ENCODE measurements at places on chromosomes 2 and 18.

GRCh38 chr18:59268127-59268720 lies 5.0 kb downstream of the RAX start:
- DNase-seq, result no peak

DNA sequence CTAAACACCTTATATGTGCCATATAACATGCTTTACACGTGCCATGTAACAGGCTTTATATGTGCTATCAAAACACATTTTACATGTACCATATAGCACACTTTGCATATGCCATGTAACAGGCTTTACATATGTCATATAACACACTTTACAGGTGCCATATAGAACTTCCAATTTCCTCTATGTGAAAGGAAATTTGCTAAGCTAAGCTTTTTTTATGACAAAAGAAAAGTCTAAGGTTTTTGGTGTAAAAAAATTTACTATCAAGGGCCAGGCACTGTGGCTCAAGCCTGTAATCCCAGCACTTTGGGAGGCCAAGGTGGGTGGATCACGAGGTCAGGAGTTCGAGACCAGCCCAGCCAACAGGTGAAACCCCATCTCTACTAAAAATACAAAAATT lies 136.5 kb downstream of the AKAIN1 start:
- no peak for DNase-seq

- no peak for DNase-seq
Measured at GRCh38 chr18:79911344-79912270, 39.8 kb downstream of the SLC66A2 start.

GRCh38 chr2:30252723-30253701 lies 21.7 kb downstream of the LBH start:
- DNase-seq, result no peak

DNA sequence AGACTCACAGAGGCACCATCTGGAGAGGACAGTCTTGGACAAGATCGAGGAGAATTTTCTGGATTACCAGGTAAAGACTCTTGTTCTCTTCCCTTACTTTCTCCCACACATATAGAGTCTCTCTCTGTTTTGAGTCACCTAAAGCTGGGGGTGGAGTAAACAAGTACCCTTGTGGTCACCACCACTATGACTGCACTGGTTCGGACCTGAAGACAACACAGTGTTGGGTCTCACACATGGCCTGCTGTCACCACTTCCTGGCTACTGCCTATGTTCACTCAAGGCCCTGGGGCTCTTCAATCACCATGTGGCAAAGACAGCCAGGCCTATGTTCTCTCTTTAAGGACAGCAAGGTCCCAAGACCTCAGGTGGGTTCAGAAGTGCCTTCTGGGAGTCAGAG lies 253.3 kb upstream of the VRK2 start:
- DNase-seq, result no peak

DNA sequence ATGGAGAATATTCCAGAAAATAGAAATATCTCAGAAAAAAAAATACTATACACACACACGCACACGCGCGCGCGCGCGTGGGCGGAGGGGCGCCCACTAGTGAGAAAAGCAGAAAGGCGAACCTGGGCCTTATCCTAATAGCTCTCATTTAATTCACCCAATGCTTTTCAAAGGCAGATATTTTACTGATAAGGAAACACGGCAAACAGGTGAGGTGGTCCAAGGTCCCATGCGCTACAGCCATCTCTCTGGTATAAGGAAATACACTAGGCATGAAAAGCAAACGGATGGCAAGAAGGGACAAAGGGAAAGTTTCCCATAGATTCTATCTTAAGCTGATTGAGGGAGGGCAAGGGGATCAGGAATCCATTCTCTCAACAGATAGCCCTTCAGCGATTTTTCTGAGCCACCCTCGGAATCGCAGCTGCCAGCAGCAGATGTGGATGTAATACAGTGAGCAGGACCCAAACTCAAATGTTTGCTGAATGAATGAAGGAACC lies 136.7 kb downstream of the TMEM247 start:
- DNase-seq, result no peak

GRCh38 chr2:205678541-205679142 lies 3.7 kb upstream of the NRP2 start:
- DNase-seq, result no peak

- DNase-seq, result no peak
Measured at GRCh38 chr18:10792181-10792580, 266.4 kb downstream of the NAPG start.

DNA sequence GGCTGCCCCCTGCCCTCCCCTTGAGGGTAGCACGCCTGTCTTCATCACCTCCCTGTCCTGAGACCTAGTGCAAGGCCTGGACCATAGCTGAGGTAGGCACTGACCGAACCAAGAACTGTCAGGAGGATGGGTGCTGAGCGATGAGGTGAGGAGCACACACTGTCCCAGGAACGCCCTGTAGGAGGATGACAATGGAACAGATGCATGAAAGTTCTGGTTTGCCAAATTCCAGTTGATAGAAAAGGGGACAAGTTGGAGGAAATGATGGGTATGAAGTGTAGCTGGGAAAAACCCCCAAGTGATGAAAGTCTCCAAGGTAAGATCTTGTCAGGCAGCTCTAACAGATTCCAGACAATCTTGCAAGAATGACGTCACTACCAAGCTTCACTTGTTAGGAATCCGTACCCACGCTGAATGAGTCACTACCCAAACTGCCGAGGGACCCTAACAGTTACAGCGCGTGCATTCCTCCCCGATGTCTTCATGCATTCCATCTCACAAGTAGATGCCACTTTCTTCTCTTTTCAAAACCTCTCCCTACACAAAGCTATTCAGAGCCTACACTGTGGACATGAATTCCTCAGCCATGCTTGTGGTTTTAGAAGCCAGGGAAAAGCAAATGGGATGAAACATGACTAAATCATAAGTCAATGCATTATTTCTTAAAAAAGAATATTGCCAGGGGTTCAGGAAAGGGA lies 27.6 kb downstream of the MRPL33 start:
- no peak for DNase-seq

GRCh38 chr2:109193807-109194619 lies 65.0 kb downstream of the SH3RF3 start:
- DNase-seq, result no peak

DNA sequence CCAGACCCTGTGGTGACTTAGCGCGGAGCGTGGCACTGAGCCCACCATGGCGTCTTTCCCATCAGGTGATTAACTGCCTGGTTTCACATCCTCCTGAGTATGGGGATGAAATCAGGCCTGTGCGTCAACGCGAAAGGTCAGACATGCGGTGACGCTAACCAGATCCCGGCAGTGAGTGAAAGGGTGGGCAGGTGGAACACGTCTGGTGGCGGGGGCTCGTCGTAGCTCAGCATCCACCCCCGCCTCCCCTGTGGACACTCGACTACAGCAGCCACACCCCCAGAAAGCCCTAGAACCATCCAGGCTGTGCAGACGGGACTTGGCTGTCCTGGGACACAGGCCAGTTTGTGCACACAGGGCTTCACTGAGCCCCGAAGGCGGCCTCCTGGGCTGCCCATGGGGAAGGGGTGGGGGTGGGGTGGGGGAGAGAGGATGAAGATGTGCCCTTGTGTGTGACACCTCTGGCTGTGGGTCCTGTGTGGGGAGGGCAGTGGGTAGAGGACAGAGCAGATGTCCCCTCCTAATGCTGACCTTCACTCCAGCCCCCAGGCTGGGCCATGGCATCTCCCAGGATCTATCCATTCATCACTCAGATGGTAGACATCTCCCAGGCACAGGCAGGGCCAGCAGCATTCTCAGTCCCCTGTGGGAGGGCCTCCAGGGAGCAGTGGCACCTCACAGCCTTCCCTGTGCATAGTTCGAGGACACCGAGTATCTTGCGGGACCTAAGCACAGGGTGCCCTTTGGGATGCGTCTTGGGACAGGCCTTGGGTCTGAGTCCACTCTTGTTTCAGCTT lies 27.5 kb downstream of the RAMP1 start:
- no peak for DNase-seq

GRCh38 chr18:75207310-75208154 lies 1.4 kb downstream of the PTGR3 start:
- DNase-seq, result no peak

DNA sequence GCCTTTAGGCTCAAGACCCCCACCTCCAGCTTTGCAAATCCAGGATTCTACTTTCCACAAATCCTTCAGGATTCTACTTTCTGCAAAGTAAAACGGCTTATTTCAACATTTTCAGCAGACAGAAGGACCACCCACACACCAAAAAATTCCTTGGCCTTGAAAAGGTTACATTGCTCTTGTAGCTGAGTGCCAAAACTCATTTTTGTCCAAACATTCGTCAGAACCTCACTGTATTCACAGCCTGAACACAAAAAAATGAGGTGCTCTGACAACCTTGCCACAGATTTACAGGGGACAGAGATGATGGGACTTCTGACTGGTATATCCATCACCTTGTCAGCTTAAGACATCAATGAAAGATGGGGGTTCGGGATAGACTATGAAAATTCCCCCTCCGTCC lies 63.0 kb upstream of the COX7A2L start:
- DNase-seq, result no peak

DNA sequence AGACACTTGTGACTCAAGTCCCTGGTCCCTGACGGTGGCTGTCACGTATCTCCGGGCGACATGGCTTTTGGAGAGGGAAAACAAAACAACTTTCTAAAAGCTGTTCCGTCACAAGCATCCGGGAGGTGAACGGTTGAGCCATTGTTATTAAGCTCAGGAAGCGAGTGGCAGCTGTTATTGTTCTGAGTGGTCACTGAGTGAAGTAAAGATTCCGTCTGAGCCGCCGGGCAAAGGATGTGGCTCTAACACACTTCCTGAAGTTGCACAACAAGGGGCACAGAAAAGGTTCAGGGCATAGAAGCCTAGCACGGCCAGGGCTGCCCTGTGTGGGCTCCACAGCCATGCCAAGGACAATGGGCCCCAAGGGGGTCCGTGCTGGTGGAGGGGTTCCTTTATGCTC lies 24.3 kb downstream of the INPP5D start:
- DNase-seq, result no peak
